Nasal cavity respiratory epithelium epithelial cell of viscerocranial mucosa (primary cell): ENCODE measurements at places on chromosomes 7 and 10. TPM values are rescaled to one million over a fixed set of nuclear protein-coding genes. Genes with fewer than 3 reads are reported as not detected.

The MUC12 gene
- not detected in 2 replicates for total RNA-seq

The DGKI gene
- total RNA-seq, result under 0.01 and 1.1 TPM in 2 replicates

The ADAM12 gene
- total RNA-seq, result 0.28 TPM in 1 of 2 replicates, not detected in the other

The C7orf33 gene
- total RNA-seq, result not detected in 2 replicates

The PPRC1 gene
- total RNA-seq, result 17.1 and 35.0 TPM in 2 replicates

The TRIM4 gene
- total RNA-seq, result 23.9 and 38.2 TPM in 2 replicates

The TMEM176A gene
- total RNA-seq, result not detected in 2 replicates

The CTNNA3 gene
- under 0.01 and 0.21 TPM in 2 replicates for total RNA-seq

The NPFFR1 gene
- total RNA-seq, result not detected in 2 replicates

The GIMAP1 gene
- not detected in 2 replicates for total RNA-seq
